ENCODE measurements at places on chromosomes 7 and 10.

DNA sequence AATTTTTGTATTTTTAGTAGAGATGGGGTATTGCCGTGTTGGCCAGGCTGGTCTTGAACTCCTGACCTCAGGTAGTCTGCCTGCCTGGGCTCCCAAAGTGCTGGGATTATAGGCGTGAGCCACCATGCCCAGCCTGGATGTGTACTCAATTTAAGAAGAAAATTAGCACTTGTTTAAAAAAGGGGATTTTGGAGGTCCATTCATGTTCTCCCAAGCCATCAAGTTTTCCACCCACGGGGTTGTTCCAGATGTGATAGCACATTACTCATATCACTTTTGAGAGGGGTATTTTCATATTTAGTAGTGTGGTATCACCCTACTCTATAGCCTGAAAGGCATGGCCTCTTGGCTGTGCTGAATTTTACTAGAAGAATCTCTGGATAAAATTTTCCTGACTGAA lies 10.5 kb upstream of the SLC26A3 start:
- DNase-seq = no peak

- no peak for DNase-seq
Observed at GRCh38 chr7:44284881-44285541, 40.4 kb downstream of the CAMK2B start.

DNA sequence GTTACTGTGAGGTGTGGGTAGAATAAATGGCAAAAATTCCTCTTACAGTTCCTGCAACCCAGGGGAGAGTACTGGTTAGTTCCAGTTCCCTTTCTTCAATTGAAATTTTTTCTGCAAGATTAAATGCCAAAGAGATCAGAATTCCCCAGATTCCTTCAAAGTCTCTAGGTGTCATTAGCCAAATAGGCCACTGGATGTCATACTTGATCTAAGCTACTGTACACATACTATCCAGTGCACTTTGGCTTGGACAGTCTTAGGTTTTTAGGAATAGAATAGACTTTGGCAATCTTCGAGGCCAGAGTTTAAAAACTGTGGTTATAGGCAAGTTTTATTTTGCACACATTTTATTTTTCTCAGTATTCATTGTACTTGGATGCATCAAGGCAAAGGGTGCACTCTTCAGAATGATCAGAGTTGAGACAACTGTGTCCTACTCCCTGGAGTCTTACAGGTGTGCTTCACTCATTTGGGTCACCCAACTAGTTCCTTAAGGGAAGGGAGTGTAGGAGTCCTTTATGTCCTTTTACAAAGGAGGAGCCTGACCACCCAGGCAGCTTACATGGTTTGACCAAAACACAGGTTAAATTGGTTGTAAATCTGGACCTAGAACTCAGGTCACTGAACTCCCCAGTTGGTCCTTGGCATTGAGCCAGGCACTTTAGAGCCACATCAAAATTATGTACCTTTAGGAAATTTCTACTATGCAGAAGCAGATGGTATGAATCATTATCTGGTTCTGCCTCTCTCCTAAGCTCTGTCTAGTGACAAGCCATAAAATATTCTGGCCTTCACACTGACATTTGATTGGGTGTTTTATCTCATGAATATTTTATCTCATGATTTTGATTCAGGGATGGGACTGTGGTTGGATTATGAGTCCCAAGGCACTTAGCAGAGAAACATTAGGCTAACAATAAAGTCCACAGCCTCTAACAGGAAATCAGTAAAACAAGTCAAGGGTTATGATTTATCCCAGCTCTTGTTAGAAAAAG lies 49.5 kb downstream of the ASAH2B start:
- DNase-seq = no peak

DNA sequence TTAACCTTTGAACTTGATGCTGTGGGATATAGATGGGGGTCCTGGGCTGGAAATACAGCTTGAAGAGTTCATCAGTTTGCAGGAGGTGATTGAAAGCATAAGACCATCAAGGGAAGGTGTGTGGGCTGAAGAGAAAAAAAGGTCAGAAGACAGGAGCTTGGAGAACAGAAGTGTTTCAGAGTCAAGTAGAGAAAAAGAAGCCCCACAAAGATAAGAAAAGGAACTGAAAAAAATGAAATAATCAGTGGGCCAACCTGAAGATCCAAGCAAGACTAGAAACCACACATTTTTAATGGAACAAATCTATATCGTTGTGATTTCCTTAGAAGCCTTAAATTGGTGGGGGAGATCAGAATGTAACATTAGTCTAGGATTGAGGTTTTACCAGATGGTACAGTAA lies 22.5 kb downstream of the ZEB1 start:
- DNase-seq = no peak

Measured in stimulated activated CD8-positive, alpha-beta memory T cell treated with anti-CD3 and anti-CD28 coated beads, Interleukin-2, amount 100 ng/mL, for 1 hour (primary cell).